SK-MEL-5 (cell line): ENCODE measurements at places on chromosomes 3 and 15.

- no peak for DNase-seq
These were observed 165.2 kb upstream of the PDZRN3 start for GRCh38 chr3:73789825-73790444.

DNA sequence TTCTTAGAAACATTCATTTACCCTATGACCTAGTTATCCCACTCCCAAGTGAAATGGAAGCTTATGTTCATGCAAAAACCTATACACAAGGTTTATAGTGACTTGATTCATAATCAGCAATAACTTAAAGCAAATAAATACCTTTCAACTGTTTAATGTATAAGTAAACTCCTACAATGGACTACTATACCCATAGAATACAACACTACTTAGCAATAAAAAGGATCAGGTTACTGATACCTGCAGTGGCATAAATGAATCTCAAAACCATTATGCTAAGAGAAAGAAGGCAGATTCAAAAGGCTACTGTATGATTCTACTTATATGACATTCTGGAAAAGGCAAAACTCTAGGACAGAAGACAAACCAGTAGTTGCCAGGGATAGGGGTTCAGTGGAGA, 8.3 kb upstream of the POLR2M start:
- no peak for DNase-seq

- DNase-seq: no peak
These were observed 71.0 kb downstream of the PCOLCE2 start for GRCh38 chr3:142817897-142818296.

GRCh38 chr3:23488618-23489017, 285.5 kb downstream of the UBE2E2 start:
- no peak for DNase-seq
